ENCODE measurements at places on chromosomes 5 and 9.

GRCh38 chr5:95081982-95082381 is 202.9 kb downstream of the MCTP1 start:
- no peaks in the 10 kb centered on the region for H3K36me3 ChIP-seq
- peak overlapping the region; percentile 54 for H3K4me3 ChIP-seq
- peaks cover 11% of the 10 kb centered on the region for H3K4me1 ChIP-seq
- peaks cover 11% of the 10 kb centered on the region for H3K27me3 ChIP-seq
- no peak overlapping the region for H3K27ac ChIP-seq
- DNase-seq = no peak

DNA sequence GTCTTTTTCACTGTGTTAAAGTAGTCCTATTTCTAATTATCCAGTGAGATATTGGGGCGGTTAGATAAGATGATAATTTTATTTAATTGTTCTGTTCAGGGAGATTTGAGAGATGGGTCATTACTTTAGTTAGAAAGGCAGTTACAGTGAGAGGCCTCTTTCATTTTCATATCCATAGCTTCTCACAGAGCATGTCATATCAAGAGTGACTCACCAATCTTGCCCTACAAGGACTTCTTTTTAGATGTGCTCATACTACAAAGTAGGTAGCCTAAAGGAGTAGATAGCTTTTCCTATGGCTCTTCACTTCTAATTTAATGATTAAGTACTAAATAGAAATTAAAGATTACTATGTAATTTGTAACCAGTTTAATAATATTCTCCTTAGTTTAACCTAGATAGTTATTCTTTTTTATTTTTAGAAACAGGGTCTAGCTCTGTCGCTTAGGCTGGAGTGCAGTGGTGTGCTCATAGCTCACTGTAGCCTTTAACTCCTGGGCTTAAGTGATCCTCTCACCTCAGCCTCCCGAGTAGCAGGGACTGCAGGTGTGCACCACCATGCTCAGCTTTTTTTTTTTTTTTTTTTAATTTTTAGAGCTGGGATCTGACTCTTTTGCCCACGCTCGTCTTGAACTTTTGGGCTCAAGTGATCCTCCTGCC is 71.0 kb downstream of the FER start:
- H3K27ac ChIP-seq = no peak overlapping the region
- no peaks in the 10 kb centered on the region for H3K36me3 ChIP-seq
- no peaks in the 10 kb centered on the region for H3K27me3 ChIP-seq
- H3K4me3 ChIP-seq = no peak overlapping the region
- H3K4me1 ChIP-seq = peaks cover 2% of the 10 kb centered on the region

DNA sequence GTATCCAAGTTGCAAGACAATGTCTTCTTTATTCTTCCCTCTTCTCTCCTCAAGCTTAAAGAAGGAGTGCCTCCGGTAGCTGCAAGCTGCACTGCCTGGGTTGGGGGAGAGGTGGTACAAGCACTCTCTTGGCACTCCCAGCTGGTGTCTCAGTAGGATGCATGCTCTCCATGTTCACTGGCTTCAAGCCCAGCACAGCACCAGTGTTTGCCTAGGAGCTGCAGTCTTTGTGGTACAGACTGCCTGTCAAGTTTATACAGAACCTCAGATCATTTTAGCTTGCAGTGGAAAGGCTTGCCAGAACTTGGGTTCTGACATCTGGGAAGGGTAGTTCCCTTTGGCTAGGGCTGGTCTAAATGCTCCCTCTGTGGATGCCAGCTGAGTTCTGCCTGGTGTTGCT is 505.6 kb downstream of the MAN2A1 start:
- DNase-seq = no peak
- no peaks in the 10 kb centered on the region for H3K4me1 ChIP-seq
- H3K27ac ChIP-seq = no peak overlapping the region
- H3K27me3 ChIP-seq = no peaks in the 10 kb centered on the region

DNA sequence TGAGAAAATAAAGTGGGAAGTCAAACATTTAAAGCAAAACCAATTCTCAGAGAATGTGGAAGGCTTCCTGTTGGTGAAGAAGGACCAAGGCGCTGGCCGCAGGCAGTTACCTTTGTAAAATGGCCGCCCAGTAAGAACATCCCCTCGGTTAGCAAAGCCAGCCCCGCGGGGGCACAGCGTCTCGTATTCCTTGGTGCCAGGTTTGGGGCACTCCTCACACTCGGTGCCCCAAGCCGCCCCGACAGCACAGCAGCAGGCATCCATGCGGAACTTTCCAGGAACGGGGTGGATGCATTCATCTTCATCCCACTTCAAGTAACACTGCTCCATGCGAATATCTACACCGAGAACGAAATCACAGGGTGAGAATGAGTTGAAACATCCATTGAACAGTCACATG is 192.8 kb downstream of the FBN2 start:
- DNase-seq = no peak
- H3K36me3 ChIP-seq = no peaks in the 10 kb centered on the region
- H3K27me3 ChIP-seq = no peaks in the 10 kb centered on the region
- H3K27ac ChIP-seq = no peak overlapping the region

DNA sequence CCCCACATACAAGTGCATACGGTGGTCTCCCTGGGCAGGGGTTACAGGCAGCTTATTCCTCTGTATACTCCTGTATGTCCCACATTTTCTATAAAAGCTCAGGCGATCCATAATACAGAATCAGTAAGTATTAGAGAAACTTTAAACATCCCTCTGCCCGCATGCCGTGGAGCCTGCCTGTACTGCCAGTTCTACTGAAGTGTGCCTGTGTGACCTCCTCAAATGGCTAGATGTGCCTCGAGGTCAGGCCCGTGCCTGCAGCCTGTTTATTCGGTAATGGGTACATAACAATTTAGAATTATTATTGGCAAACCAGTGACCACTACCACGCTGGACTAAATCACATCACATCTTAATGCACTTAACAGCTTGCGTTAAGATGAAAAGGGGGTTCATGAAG is 190.8 kb downstream of the FANCC start:
- no peak overlapping the region for H3K27ac ChIP-seq
- H3K27me3 ChIP-seq = no peaks in the 10 kb centered on the region
- no peak overlapping the region for H3K4me3 ChIP-seq
- peaks cover 1% of the 10 kb centered on the region for H3K36me3 ChIP-seq
- no peak for DNase-seq
- peaks cover 1% of the 10 kb centered on the region for H3K4me1 ChIP-seq

DNA sequence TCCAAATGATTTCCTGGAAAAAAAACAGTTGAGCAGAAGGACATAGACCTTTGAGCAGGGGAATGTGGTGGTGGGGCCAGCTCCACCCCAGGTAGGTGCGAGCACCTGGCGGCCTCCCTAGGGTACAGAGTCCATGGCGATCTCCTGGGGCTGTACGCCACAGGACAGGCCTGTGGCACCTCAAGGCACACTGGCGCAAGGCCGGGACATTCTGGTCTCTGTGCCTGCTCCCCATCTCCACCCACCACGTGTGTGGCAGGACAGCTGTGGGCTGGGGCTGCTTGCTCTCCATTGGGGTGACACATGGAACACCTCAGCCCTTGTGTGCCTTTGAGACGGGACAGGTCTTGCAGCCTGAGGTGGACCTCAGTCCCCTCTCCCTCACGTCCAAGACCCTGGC is 25.2 kb downstream of the WNK2 start:
- no peak overlapping the region for H3K27ac ChIP-seq
- H3K27me3 ChIP-seq = peaks cover 9% of the 10 kb centered on the region
- H3K36me3 ChIP-seq = no peaks in the 10 kb centered on the region
- no peak overlapping the region for H3K4me3 ChIP-seq
